Stimulated activated CD4-positive, alpha-beta T cell treated with anti-CD3 and anti-CD28 coated beads, Interleukin-12 subunit alpha, Interleukin-12 subunit beta, amount 100 ng/mL, for 4 hours (primary cell): ENCODE measurements at places on chromosomes 12 and 14.

DNA sequence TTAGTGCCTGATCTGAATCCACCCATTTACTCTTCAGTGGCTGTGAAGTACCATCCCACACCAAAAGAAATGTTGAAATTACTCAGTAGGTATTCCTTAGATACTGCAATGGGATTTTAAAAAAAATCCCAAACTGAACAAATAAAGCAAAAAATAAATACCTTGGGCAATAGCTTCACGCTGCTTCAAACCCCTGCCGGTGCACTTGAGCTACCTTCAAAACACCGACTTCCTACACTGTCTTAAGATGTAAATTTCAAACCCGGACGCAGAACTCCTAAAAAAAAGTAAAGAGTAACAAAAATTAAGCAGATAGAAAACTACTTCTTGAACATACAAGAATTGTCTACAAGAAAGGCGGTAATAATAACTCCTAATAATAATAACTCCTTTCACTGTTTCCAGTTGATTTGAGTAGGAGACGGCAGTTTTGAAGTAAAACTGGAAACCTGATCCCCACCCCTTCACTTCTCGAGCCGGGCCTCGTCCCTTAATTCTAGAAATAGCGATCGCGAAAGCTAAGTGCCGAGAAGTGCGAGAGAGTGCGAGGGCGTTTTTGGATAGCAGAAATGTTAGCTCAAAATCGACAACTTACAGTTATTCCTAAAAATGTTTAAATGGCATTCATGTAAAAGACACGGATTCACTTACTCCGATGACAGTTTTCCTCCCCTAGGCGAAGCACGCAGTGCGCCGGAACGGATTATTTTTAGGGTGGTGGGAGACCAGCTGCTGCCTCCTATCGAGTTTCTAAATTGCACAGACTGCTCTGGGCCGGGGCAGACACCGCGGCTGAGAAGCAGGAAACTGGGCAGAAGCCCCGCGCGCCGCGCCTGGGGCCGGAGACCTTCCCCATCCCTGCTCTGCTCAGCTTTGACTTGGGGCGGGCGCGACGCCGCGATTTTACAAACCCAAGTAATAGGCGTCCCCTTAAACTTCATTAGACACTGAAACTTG is at the start of gene ABCC9:
TSS of gene ABCC9 (minus strand) at position 878 of the 957 bp plus-strand sequence. CDS start 4,752 bp downstream, outside the sequence.
- no peak for DNase-seq

GRCh38 chr12:20625531-20625930 is 69.6 kb upstream of the SLCO1C1 start:
- no peak for DNase-seq

GRCh38 chr14:103854017-103854808 is 6.8 kb upstream of the PPP1R13B start:
- no peak for DNase-seq

DNA sequence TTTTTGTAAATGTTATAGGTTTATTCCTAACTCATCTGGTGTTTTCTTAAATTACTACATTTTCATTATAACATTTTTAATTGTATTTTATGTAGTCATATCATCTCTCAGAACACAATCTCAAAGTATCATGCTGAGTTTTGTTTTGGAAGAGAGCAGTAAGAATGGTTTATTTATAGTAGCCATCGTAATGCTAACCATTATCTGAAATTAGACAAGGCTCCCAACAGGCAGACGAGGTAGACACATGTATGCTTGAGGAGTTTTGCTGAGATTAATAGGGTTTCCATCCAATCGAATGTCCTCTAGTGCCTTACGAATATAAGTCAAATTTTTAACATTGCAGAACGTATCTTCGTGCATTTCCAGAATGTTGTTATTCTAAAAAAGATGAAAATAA is 9.0 kb upstream of the CCER1 start:
- no peak for DNase-seq

DNA sequence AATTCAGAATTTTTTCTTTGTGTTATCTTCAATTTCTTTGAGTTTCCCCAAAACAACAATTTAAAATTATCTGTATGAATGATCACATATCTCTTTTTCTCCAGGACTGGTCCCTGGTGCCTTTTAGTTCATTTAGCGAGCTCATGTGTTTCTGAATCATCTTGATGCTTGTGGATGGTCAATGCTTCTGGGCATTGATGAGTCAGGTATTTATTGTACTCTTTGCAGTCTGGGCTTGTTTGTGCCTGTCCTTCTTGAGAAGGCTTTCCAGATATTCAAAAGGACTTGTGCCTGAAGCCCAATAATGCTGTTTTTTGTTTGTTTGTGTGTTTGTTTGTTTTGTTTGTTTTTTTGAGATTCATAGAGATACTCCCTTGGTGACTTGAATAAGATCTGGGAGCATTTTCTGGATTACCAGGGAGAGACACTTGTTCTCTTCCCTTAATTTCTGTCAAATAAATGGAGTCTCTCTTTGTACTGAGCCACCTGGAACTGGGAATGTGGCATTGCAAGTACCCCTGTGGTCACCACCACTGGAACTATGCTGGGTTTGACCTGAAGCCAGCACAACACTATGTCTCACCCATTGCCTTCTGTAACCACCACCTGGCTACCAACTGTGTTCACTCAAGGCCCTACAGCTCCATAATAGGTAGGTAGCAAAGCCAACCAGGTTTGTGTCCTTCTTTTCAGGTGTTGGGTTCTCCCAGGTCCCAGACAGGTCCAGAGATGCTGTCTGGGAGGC is 56.3 kb downstream of the SLC6A15 start:
- DNase-seq = no peak

DNA sequence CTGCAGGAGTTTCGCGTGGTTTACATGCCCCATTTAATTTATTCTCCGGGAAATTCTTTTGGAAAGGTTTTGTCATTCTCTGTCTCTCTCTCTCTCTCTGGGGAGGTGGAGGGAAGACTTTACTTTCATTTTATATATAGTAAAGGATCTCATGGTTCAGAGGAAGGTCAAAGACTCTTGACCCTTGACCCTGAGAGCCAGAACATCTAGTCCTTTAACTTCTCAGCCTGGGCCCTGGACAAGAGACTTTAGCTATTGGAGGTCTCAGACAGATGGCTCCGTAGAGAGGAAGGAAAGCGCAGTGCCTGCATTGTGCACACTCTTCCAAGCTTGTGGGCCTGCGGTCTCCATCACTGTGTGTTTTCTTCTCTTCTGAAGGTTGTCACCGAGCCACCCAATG is 43.7 kb downstream of the CCDC92 start:
- DNase-seq = no peak

- no peak for DNase-seq
These were observed 299.4 kb downstream of the SLC16A7 start for GRCh38 chr12:59895166-59895775.

GRCh38 chr14:77988096-77988870 is 181.9 kb upstream of the NRXN3 start:
- DNase-seq = no peak

DNA sequence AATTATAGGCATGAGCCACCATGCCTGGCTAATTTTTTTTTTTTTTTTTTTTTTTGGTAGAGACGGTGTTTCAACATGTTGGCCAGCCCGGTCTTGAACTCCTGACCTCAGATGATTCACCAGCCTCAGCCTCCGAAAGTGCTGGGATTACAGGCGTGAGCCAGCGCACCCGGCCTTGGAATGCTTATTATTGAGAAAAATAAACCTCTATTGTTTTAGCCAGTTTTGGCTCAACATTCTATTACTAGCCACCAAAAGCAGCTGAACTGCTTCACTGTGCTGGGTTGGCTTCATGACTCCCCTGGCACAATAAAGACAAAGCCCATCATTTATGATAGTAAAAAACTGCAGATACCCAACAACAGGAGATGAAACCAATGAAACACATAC is 93.5 kb upstream of the CEP83 start:
- DNase-seq = no peak

GRCh38 chr14:94172545-94172944 is 1.6 kb upstream of the PPP4R4 start:
- DNase-seq = no peak

- no peak for DNase-seq
These were observed 1.7 kb upstream of the TMPO start for GRCh38 chr12:98513379-98514322.

DNA sequence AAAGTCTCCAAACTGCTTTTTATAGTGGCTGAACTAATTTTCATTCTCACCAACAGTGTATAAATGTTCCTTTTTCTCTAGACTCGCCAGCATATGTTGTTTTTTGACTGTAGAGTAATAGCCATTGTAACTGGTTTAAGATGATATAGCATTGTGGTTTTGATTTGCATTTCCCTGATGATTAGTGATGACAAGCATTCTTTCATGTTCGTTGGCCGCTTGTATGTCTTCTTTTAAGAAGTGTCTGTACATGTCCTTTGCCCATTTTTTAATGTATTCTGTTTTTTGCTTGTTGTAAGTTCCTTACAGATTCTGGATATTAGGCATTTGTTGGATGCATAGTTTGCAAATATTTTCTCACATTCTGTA is 404.9 kb downstream of the FLRT2 start:
- DNase-seq = no peak

DNA sequence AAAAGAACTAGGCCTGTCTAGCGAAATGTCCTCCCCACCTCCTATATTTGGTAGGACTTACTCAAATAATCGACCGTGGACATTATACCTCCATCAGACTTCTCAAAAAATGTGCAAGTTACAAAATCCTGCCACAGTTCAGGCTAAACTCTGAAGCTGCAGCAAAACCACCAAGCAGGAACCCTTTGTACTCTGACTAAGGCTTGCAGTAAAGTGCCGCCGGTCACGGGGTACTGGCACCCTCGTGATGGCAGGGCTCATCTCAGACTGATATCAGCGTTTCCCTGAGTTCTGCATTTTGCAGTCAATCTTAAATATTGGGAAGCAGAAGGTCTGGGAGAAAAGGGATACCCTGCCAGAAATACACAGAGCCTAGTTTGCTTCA is 17.1 kb downstream of the SLC11A2 start:
- peak; percentile 27 for DNase-seq

DNA sequence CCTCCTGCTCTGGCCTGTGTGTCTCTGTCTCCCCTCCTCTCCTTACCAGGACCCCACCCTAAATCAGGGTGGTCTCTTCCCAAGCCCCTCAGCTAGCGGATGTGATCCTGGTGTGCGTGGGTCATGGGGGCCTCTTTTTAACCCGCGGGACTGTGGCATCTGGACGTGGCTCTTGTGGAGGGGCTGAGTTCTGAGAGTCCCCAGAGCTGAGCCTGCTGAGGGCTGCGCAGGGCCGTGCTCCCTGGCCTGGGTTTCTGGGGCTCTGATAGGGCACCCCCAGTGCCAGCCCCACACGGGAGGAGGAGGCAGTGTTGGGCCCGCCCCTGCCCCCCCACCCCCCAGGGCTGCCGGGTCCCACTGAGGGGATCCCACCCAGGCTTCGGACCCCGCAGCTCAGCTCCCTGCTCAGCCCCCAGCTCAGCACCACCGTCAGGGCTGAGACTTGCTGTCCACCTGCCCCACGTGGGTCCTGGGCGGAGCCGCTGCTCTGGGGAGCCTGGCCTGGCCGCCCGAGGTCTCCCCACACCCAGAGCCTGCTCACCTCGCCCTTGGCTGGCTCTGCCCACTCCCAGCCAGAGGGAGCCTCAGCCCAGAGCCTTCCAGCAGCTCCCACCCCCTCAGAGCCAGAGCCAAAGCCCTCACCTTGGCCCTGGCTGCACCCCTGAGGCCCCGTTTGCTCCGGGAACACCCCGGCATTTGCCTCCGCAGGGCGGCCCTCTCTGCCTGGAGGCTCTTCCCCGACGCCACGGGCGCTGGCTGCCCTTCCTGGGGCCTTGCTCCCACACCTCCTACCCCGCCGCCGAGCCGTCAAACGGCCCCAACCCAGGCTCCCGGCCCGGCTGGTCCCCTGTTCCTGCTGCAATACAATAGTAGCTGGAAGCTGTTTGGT is 31.5 kb downstream of the NOC4L start:
- DNase-seq = no peak

DNA sequence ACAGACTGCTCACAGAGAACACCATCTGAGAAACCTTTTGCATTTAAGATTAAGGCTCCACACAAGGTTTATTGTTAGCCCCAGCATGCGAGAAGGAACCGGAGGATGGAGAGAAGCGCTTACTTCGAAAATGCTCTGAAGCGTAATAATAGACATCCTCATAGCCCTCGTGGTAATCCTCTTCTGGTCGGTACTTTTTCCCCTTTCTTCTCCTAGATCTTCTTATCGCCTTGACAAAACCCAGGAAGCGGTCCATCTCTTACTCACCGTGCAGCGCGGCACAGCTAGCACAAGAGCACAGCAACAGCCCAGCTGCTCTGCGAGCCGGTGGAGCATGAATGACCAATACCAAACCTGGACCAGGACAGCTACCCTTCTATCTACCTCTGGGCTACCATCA is 125.1 kb upstream of the GRIP1 start:
- DNase-seq = no peak
